Stimulated activated CD8-positive, alpha-beta memory T cell treated with anti-CD3 and anti-CD28 coated beads, Interleukin-2, amount 100 ng/mL, for 1 hour (primary cell): ENCODE measurements at places on chromosomes 2 and 18.

DNA sequence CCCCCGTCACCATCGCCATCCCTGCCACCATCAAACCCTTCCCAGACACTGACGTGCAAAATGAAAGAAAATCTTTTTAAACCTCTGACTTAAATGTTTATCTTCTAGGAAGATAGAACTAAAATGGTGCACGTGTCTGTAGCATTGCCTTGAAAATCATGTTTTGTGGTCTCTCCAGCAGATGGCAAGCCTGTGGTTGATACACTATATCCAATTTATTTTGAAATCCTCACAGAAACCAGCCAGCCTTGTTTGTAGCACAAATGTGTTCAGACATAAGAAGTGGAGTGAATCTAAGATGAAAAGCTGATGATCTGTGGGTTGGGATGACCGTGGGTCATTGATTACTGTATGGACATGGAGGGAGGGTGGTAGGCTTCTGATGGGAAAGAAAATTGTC is 436.2 kb upstream of the SMIM21 start:
- DNase-seq, result no peak

DNA sequence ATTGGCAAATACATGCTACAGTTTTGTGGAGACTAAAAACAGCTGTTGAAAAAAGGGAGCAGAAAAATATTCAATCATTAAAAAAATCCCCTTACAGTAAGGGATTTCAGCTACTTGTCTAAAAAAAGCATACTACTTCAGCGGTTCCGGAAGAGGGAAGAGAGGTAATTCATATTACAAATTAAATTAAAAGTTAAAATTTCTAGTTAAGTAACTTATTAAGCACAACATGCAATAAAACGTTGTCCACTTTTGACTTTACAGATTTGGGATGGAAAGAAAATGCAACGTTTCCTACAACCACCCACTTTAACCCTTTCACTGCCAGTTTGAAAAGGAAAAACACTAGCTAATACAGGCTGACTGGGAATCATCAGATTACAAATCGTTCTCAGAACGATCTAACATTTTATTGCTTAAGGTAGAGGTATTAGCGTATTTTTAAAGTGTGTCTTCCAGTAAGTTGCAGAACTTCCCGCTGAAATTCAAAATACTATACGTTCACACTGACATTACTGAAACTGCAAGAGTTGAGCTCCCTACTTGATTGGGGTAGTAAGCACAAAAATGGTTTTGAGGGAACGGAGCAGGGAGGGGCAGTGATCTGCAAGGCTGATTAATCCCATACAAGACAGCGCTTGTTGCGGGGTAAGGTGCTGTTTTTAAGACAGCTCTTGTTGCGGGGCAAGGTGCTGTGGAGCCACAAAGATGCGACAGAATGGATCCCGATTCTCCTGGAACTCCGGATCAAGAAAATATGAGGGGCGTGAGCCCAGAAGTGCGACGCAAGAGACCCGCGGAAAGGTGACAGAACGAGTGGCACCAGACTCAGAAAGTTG is 743 bp downstream of the HADHA start:
- no peak for DNase-seq

- no peak for DNase-seq
These were observed 377.7 kb upstream of the MYT1L start for GRCh38 chr2:2708575-2709430.

GRCh38 chr2:108320326-108320922 is 31.7 kb downstream of the SULT1C2 start:
- DNase-seq, result no peak

DNA sequence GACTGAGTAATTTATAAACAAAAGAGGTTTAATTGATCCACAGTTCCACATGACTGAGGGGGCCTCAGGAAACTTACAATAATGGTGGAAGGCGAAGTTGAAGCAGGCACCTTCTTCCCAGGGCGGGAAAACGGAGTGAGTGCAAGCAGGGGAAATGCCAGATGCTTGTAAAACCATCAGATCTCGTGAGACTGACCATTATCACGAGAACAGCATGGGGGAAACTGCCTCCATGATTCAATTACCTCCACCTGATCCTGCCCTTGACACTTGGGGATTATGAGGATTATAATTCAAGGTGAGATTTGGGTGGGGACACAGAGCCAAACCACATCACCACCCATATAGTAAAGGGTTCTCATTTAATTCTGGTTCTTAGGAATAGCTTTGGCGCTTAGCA is 219.5 kb upstream of the ATP5MC3 start:
- DNase-seq, result no peak

- no peak for DNase-seq
These were observed 34.9 kb downstream of the EFR3B start for GRCh38 chr2:25076749-25077148.

GRCh38 chr2:42342061-42342794 is 18.8 kb downstream of the COX7A2L start:
- DNase-seq, result no peak

- DNase-seq, result no peak
These were observed 136.4 kb downstream of the LRRC30 start for GRCh38 chr18:7367336-7367735.

DNA sequence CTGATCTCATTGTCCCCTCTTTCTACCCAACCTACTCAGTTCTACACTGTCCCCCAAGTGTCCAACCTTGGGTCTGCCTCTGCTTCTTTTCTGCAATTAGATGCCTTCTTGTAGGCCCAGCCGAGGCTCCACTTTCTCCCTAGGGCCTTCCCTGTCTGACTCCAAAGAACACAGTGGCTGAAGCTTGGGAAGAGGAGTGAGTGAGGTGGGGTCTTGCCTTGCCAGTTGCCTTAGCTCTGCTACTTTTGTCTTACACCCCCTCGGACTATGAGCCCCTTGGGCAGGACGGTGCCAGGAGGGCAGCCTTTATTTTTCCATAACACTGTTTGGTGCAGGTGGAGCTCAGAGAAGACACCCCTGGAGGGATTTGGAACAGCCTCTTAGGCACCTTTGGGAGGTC is 345.1 kb downstream of the CYP26B1 start:
- DNase-seq, result no peak

GRCh38 chr2:100923461-100924060 is 78.5 kb upstream of the RPL31 start:
- DNase-seq, result no peak

- no peak for DNase-seq
These were observed 70.6 kb downstream of the TSN start for GRCh38 chr2:121826036-121826435.

- no peak for DNase-seq
These were observed 81.4 kb upstream of the PKDCC start for GRCh38 chr2:41966431-41966893.

GRCh38 chr2:65294701-65295100 is 67.1 kb downstream of the ACTR2 start:
- no peak for DNase-seq

- DNase-seq, result no peak
These were observed 701.0 kb downstream of the DCDC2C start for GRCh38 chr2:4404363-4404762.

DNA sequence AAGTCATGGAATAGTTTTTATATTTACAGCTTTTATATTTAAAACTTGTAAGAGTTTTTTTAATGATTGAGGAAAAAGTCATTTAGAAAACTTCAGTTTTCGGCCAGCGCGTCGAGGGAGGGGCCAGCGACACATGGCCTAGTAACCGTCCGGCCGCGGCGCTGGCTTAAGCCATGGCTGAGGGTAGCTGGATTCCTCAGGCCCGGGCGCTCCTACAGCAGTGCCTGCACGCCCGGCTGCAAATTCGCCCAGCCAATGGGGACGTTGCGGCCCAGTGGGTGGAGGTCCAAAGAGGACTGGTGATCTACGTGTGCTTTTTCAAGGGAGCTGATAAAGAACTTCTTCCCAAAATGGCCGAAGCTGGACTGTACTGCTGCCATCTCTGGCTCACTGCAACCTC is 4.9 kb upstream of the KLHL41 start:
- DNase-seq, result no peak

DNA sequence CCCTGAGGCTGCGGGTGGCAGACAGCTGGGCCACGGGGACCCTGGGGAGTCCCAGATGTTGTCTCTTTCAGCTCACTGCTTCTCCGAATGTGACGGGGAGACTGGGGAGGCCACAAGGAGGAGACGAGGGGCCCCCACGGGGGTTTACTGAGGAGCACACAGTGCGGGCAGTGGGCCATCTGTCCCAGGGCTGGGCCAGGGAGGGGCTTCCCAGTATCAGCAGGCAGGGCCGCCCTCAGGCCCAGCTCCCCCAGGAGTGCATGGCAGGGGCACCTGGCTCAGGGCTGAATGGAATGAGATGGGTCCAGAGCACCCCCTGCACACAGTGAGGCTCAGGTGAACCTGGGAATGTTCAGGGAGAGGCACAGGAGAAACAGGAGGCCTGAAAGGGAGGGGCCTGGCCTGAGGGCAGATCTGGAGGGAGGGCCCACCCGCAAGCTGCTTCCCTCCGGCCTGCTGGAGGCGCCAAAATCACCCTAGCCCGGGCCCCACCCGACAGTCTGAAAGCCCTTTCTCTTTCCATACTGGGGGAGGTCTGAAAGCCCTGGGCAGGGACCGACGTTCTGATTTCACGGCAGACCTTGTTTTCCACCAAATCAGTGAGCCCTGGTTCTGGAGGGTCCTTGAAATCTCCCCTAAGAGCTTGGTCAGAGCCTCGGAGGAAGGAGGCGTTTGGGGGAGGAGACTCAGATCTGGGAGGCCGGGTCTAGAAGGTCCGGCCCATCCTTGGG is 35.5 kb upstream of the PTMA start:
- no peak for DNase-seq

- no peak for DNase-seq
These were observed 64.0 kb downstream of the CCNT2 start for GRCh38 chr2:134982603-134983002.

- DNase-seq, result no peak
These were observed 12.8 kb upstream of the CAVIN2 start for GRCh38 chr2:191859681-191860080.

GRCh38 chr2:149100739-149101699 is 62.5 kb downstream of the LYPD6B start:
- DNase-seq, result no peak

DNA sequence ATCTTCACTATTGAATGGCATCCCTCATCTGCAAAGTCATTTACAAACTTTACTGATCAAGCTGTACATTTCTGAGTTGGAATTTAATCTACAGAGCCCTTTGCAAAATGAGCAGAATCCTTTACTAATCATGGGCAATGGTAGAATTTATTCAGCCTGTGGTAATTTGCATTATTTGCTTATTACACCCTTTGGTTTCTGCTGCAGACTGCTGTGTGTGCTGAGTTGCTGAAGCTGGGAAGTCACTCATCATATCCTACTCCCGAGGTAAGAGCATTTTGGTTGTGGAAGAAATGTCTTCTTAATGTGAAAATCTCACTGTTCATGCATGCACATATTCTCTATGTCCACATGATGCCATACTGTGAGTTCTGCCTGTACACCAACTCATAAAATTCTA is 357.4 kb upstream of the SLC39A10 start:
- no peak for DNase-seq

- DNase-seq, result no peak
These were observed 78.6 kb downstream of the SATB2 start for GRCh38 chr2:199378948-199379650.

DNA sequence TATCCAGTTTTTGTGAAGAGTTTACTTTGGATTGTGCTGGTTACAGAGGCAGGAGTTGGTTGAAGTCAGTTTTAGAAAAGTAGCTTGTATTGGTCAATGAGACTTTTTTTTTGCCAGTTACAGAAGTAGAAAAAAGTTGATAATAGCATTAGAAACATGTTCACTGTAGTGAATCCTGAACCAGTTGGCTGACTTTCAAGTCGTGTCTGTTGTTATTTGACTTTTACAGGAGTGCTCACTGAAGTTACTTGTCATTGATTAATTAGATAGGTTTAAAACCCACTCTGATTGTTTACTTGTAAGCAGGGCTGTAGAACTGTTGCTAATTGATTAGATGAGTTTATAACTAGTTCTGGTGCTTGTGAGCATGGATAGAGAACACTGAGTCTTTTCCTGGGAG is 312.0 kb upstream of the VWC2L start:
- DNase-seq, result no peak

- no peak for DNase-seq
These were observed 57.4 kb upstream of the PCBP1 start for GRCh38 chr2:70029814-70030409.

DNA sequence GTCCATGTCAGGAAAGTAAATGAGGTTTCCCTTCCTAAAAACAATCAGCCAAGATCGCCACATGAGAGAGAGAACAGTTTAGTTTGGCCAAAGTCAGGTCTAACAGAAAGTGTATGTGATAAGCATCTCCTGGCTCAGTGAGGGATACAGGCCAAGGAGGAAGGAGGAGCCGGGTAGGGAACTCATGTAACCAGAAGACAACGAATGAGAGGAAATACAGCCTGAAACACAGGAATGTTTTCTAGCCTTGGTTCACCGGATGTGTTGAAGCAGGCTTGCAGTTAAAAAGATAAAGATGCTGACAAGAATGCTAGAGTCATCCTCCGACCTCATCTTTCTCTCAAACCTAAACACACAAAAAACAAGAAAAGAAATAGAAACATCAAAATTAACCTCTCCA is 283.9 kb upstream of the SIX2 start:
- DNase-seq, result no peak

GRCh38 chr2:187297801-187298200 is 150.3 kb downstream of the CALCRL start:
- DNase-seq, result no peak

DNA sequence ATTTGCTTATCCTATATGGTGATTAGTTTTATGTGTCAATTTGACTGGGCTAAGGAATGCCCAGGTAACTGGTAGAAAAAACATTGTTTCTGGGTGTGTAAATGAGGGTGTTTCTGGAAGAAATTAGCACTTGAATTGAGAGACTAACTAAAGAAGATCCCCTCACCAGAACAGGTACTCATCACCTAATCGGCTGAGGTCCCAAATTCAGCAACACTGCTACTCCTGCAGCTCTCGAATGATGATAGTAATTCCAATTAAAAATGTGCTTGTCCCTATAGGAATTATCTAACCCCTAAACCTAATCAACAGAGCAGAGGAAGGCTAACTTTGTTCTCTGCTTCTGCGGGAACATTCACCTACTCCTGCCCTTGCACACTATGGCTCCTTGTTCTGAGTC is 464.5 kb upstream of the CHST9 start:
- no peak for DNase-seq

GRCh38 chr2:241733391-241734207 is 831 bp upstream of the D2HGDH start:
- no peak for DNase-seq

DNA sequence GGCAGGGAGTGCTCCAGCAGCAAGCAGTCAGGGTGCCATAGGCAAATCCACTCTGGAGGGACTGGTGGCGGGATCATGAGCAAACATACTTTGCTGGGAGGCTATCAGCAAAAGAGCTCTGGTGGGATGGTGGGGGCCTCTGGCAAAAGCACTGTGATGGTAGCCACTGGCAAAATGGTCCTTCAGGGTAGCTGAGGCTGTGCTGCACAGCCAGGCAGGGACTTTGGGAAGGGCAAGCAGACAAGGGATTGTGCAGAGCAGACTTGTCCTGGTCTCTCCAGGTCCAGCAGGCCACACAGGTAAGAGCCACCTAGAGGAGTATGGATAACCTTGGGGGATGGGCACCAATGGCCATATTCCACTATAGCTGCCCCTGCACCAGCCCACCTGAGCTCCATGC is 129.4 kb upstream of the OTOS start:
- no peak for DNase-seq
